ENCODE measurements at places on chromosomes 6 and 20. TPM values are rescaled to one million over a fixed set of nuclear protein-coding genes. Genes with fewer than 3 reads are reported as not detected.

- no peak for DNase-seq
These were observed 11.9 kb upstream of the RBM38 start for GRCh38 chr20:57379263-57379647.

- DNase-seq = no peak
These were observed 124.4 kb upstream of the HCRTR2 start for GRCh38 chr6:55049866-55050265.

DNA sequence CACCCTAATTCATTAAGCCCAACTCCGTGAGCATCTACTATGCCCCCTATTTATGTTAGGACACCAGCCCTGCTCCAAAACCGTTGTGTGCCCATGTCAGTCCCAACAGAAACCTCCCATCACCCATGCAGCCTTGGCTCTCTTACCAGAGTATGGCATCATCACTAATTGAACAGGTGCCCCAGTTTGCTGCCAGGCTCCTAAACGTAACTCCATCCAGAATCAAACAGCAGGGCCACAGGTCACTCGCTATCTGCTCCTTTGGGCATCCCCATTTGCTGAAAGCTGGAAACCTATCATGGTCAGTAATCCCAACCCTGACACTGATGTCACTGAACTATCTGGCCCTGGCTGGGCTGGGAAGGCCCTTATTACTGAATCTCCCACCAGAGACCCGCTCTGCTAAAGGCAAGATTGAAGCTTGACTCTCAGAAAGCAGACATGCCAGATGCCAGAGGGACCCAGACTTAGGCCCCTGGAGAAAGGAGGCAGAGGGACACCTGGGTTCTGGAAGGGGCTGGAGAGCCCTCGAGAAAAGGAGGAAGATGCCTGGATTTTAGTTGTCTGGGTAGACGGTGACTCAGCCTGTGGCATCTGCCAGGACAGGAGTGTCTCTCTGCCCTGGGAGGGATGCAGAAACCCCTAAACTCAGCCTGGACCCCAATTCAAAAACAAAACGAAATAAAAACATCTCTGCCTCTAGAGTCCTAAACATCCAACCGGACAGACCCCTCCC, 14.0 kb downstream of the MUCL3 start:
- DNase-seq = no peak

Gene HTR1B
- total RNA-seq = not detected

Gene ASIP
- not detected for total RNA-seq

DNA sequence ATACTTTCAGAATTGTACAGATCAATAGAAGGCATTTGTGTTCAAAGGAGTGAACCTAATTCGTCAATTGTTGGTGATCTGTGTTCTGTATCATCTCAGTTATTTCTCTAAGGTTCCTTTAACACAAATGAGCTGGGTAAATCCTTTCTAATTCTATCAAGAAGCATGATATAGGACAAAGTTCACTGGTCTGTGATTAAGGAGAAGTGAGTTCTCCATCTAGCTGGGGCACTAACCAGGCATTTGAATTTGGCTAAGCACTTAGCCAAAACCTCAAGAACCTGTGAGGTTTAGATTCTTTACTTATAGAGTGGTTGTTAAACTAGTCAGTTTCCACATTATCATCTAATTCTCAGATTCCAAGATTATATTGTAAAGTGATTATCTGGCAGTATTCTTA, 50.3 kb downstream of the DOP1A start:
- DNase-seq = no peak

DNA sequence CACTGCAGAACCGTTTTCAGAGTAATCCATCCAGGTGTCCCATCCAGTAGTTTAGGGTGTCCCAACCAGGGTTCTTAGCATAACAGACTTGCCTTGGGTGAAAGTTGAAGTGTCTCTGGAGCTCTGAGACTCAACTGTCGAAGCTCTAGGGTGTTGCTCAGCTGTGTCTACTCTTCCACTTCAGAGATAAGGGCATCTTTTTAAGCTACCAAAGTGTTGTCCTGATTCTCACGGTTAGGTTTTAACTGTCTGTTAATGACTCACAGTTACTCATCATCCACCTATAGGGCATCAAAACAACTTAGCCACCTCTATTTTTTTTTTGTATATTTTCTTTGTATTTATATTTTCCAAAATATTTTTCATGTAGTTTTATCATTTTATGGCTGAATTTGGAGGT, 36.9 kb upstream of the TBX18 start:
- DNase-seq = no peak

DNA sequence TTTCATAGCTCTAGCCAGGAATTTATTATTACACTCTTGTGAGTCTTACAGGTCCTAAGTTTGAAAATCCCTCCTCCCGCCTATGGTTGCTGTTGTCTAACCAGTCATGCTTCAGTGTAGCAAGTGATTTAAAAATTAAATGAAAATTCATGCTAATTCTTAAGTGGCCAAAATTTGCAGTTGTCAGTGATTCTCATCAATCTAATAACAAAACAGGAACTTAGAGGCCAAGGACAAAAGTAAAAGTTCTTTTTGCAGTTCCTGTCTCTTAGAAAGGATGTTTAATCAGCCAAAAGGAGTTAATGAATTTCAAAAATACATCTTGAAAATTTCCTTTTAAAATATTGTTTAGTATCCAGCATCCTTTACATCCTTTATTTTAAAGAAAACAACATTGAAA, 36.3 kb downstream of the VTA1 start:
- no peak for DNase-seq

Gene PRKN
- total RNA-seq = 1.00 TPM

DNA sequence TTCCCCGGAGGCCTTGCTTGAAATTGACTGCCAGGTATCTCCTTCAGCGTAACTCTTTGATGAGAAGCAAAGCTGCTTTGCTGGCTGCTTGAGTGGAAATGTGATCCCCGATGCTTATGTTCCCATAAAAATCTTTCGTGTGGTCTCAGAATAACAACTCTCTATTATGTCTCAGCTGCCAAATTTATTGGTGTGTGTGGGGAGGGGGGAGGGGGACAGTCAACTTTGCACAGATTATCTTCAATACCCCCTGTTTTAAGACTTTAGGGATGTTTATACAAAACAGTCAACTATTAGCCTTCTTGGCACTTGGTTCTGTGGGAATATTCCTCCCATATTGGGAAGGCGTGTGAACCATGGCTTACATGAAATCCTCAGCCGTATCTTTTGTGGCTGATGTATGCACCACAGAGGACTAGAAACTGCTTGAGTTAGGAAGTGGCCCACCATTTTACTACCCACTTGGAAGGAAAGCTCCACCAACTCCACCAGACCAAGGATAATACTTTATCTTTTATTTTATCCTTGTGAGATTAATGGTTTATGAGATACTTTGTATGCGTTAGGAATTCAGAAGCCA, 101.5 kb upstream of the SLC24A3 start:
- DNase-seq = no peak

DNA sequence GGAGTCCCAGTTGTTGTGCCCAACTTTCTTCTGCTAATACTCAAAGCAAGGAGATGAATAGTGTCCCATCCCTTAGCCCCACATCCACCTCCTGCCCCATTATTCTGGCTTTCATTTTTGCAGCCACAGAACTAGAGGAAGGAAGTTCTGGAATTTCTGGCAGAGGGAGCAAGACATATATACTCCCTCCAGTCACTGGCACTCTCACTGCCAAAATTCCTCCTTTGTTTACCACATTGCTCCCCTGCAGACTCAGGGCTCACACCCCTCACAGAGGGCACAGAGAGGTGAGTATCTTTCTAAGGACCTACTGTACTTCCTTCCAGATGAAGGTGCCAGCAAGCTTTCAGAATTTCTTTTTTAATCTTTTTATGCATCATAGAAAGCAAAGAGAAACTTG, 168.0 kb upstream of the ID4 start:
- no peak for DNase-seq

- DNase-seq = no peak
These were observed 27.3 kb downstream of the NR2E1 start for GRCh38 chr6:108193131-108193530.

- no peak for DNase-seq
These were observed 119.2 kb upstream of the LAMA2 start for GRCh38 chr6:128763599-128764300.

DNA sequence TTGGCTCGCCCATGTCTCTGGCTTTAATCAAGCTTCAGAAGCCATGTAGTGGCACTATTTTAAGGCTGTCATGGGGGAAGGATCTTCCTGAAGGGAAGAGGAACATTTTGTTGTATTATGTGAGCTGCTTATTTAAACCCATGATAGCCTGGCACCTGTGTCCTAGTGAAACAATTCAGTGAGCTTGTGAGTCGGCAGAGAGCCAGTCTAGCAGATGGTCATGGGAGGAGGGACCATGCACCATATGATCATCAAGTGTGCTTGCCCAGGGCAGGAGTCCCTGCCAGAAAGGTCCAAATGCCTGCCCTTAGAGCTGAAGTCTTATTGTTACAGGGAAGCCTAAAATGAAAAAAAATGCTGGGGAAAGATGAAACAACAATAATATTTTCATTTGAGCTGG, 132.9 kb downstream of the PRDM13 start:
- no peak for DNase-seq

DNA sequence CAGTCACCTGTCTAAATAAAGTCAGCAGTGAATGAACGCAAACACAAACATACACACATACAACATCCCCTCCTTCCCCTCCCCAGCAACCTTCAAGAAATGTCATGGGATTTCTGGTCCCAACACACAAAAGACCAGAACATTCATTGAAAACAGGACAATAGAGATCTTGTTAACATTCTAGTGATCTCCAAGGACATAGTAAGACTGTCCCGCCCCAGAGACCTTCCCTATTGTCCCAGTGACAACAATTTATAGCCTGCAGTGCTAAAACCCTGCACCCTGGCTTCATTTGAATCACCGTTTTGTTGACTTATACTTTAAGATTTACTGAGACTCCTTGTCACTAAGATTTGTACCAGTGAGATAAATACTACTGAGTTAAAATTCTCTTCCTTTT, 143.9 kb upstream of the NOX3 start:
- no peak for DNase-seq

- no peak for DNase-seq
These were observed 4.6 kb upstream of the OSBPL2 start for GRCh38 chr20:62233684-62234083.

DNA sequence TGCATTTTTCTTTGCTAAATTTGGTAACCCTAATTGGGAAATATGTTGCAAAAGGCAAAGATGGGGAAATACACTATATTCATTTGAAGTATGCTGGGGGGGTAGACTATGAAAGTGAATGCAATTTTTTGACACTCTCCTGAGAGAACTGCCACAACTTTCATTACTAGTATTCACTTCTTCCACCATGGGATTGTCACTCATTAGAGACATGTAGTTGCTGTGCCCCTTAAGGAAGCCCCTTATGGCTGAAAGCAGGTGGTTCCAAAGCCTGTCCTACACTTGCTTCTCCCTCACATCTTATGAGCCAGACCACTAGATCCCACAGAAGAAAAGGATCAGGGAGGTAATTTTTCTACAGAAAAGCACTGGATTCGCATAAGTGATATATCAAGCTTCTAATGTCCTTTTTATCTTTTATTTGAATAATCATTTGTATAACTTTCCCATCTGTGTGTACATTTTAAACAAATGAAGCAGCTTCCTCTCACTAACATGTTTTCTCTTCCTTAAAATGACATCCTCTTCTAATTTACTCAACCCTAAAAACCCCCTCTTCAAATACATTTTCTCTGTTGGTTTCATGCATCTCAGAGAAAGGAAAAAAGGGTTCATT, 83.8 kb downstream of the GCLC start:
- DNase-seq = no peak

DNA sequence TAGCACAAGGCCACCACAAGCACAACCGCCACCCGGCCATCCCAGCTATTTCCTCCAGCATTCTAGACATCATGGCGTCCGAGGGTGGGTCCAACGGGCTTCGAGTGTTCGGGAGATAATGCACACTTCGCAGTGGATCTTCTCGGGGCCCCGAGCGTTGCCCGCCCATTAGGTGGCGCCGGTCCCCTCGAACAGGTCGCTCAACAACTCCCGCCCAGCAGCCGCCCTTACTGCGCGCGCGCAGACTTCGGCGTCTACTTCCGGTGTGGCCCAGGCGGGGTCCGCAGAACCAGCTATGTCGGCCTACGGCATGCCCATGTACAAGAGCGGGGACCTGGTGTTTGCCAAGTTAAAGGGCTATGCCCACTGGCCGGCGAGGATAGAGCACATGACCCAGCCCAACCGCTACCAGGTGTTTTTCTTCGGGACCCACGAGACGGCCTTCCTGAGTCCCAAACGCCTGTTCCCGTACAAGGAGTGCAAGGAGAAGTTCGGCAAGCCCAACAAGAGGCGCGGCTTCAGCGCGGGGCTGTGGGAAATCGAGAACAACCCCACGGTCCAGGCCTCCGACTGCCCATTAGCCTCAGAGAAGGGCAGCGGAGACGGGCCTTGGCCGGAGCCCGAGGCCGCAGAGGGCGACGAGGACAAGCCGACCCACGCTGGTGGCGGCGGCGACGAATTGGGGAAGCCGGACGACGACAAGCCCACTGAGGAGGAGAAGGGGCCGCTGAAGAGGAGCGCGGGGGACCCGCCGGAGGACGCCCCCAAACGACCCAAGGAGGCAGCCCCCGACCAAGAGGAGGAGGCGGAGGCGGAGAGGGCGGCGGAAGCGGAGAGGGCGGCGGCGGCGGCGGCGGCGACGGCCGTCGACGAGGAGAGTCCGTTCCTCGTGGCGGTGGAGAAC, at the start of gene HDGFL1:
HDGFL1 (plus strand) TSS at position 286 of the 904 bp plus-strand sequence; CDS start at position 296, 10 bp downstream.
- no peak for DNase-seq

- no peak for DNase-seq
These were observed 20.4 kb upstream of the NOTCH4 start for GRCh38 chr6:32244270-32244669.

- no peak for DNase-seq
These were observed 12.2 kb downstream of the HEBP2 start for GRCh38 chr6:138416206-138416605.

Gene OR2J3
- not detected for total RNA-seq

- DNase-seq = no peak
These were observed 45.7 kb downstream of the PREP start for GRCh38 chr6:105357165-105357564.

Gene PAK5
- total RNA-seq = not detected

- peak; percentile 100 for DNase-seq
These were observed at the start of gene NFYA for GRCh38 chr6:41072836-41073202. Gene NFYA, plus strand, starts transcription at chr6:41072974. Its CDS starts 6,116 bp downstream, at chr6:41079090.

Gene RNF114
- 75.8 TPM for total RNA-seq

DNA sequence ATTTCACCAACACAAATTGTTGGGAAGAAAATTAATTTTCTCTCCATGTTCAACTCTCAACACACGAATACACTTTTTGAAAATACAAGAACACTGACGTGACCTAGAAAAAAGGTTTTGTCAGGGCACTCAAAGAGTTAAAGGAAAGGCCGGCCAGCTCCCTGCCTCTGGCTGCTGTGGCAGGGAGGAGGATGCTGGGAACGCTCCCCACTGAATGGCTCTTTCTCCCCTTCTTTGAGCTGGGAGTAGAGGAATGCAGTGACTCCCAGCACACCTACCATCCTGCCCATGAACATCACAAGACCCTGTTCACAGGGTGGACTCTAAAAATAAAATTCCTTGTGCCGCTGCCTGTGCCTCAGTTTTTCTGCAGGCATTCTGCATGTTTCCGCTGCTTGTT, 47.0 kb downstream of the MAP3K5 start:
- DNase-seq = no peak

- DNase-seq = no peak
These were observed 15.4 kb downstream of the ENPP3 start for GRCh38 chr6:131652472-131652871.

GRCh38 chr6:6434151-6434550, 113.7 kb upstream of the F13A1 start:
- DNase-seq = no peak
